ENCODE measurements at places on chromosomes 11 and 22.

DNA sequence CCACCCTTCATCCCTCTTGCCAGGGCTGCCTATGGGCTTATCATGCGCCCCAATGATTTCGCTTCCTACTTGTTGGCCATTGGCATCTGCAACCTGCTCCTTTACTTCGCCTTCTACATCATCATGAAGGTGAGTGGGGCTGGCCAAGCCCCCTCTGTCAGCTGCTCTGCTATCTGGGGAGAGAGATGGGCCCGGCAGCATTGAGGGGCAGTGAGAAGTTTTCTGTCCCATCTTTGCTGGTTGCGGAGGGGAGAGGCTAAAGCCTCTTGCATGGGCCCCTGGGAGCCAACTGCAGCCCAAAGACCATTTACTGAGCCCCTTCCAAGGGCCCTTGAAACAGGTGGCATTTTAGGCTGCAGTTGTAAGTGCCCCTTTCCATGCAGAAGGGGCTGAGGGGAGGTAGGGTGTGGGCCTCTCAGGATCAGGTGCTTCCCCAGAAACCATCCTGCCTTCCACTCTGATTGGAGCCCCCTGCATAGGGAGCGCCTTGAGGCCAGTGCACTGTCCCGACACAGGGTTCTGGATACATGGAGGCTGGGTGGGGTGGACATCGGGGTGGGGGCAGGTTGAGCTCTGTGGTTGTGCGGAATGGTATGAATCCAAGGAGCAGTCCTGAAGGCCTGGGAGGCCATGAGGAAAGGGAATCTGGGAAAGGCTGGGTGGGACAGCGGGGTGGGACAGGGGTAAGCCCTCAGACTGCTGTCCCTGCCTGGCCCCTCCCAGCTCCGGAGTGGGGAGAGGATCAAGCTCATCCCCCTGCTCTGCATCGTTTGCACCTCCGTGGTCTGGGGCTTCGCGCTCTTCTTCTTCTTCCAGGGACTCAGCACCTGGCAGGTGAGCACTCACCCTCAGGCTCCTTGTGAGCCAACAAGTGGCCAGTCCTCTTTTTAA lies 5.8 kb upstream of the TAGLN start:
- no peak for DNase-seq

DNA sequence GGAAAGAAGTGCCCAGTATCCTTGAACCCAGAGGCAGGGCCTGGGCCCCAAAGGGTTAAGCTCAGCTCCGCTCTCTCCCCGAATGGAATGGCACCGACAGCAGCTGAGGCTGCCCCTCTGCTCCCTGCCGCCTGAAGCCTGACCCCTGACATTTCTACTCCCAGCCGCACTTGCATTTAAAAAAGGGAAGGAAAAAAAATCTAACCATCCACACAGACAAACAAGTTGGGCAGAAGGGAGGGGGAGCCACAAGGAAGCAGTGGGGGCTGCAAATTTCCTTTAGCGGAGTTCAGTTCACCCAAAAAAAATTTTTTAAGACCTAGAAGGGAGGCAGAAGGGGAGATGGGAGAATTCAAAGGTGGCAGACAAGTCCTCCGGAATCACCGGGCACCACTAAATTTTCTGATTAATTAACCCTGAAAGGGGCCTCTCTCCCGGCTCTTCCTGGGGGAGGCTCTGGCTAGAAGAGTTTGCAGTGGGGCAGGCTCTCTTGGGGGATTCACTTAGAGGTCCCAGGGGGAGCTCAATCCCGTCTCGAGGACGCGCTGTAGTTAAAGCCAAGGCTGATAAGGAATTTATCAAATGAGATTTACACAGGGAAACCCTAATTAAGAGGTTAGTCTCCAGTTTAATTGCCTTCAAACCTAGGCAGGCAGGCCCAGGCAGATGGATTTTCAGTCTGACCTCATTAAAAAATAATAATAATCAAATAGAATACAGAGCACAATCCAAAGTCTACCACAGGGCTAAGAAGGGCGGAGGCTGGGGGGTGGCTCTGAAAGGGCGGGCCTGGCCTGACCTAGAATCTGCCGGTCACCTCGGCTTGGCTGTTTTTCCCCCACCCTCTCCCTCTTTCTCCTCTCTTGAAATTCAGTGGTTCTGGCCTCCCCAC lies 25.6 kb downstream of the MN1 start:
- no peak for DNase-seq

DNA sequence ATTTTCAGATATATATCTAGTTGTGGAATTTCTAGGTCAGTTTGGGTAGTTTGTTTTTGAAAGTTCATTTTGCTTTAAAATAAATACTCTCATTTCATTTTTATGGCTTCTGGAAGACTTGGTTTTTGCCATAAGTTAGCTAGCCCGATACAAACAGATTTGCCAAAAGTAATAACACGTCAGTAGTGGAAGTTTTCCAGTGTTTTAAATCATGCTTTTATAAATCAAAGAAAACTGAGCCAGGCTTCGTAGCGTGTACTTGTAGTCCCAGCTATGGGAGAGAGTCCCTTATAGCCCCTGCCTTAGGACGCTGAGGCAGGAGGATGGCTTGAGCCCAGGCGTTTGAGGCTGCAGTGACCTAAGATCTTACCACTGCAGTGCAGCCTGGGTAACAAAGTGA lies 21.7 kb upstream of the MICALL1 start:
- DNase-seq: no peak

GRCh38 chr11:82458147-82458546 lies 275.5 kb downstream of the FAM181B start:
- DNase-seq: no peak

DNA sequence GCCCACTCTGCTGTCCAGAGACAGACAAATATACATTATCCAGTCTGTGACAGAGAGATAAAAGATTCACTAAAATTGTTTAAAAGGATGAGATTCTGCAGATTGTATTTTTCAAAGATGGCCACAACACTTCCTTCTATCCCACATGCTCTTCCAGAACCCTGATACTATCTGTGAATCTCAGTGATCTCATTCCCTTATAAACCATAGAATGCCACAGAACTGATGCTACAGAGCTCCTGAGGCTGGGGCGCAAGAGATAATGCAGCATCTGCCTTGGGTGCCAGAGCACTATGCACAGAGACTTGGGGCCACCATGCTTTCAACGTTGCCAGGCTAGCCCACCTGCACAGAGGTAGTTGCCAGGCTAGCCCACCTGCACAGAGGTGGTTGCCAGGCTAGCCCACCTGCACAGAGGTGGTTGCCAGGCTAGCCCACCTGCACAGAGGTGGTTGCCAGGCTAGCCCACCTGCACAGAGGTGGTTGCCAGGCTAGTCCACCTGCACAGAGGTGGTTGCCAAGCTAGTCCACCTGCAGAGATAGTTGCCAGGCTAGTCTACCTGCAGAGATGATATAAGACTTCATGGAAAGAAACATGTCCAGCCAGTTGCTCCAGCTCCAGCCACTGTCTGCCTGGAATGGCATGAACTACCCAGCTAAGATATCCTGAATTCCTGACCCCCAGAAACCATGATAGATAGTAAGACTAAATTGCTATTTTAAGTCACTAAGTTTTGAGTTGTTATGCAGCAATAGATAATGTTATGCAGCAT lies 17.6 kb upstream of the SEPTIN5 start:
- DNase-seq: peak; percentile 4

DNA sequence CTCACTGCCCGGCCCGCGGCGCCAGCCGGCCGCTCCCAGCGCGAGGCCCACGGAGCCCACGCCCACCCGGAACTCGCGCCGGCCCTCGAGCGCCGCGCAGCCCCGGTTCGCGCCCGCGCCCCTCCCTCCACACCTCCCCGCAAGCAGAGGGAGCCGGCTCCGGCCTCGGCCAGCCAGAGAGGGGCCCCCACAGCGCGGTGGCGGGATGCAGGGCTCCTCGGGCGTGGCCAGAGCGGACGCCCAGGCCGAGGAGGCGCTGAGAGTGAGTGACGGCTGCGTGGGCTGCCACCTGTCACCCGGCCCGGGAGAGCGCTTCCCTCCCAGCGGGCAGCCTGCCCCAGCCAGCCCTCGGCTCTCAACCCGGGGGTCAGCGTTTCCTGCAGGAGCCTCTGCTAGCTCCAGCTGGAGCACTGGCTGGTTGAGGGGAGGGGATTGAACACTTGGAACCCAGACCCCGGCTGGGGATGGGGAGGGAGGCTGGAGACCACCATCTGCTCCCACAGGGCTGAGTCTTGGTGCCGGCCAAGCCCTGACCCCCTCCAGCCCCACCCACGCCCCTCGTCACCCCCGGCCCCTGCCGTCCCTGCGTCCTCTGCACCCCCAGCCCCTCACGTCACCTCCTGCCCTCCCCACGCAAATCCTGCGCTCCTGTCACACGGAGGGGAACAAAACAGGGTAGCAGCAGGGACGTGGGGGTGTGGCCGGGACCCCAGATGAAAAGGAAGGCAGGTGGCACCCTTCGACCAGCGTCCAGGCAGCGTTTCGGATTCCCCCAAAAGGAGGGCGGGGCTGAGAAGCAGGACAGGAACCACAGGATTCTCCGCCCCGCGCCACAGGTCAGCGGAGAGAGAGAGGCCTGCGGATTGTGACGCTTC lies 157.0 kb downstream of the BRD1 start:
- DNase-seq: peak; percentile 52

DNA sequence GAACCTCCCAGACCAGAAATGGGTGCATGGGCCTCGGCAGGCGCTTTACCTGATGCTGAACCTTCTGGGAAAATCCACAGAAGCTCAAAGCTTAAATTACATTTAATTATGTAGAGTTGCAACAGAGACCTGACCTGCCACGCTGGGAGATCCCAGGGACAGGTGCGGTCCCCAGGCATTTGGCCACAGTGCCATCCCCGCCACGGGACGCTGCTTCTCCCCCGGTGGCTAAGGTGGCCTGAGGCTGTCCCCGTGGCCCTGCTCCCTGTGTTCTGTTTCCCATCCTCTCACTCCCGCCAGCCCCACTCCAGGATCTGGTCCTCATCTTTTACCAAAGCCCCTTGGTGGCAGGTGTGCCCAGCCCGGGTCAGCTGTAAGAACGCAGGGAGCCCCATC lies 39.6 kb downstream of the GRAMD4 start:
- DNase-seq: no peak

- no peak for DNase-seq
Observed at GRCh38 chr11:5992150-5992549, 5.4 kb upstream of the OR52L1 start.

DNA sequence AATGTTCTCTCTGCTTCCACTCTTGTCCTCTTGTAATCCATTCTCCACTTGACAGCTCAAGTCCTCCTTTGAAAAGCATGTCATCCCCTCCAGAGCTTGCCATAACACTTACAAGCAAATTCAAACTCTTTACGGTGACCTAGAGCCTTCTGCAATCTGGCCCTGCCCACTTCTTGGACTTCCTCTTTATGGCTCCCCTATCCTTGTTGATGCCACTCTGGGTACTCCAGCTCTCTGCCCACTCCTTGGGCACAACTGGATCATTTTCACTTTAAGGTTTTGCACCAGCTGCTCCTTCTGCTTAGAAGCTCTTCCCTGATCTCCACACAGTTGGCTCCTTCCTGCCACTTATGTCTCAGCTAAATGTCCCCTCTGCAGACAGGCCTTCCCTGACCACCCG lies 217.9 kb downstream of the DSCAML1 start:
- no peak for DNase-seq

GRCh38 chr11:86144846-86145245 lies 76.0 kb upstream of the PICALM start:
- DNase-seq: no peak

- DNase-seq: no peak
Observed at GRCh38 chr22:32079130-32080089, 36.3 kb downstream of the SLC5A1 start.

GRCh38 chr11:34256150-34256549 lies 101.7 kb downstream of the ABTB2 start:
- no peak for DNase-seq

GRCh38 chr11:73962101-73962705 lies 11.4 kb downstream of the DNAJB13 start:
- no peak for DNase-seq

DNA sequence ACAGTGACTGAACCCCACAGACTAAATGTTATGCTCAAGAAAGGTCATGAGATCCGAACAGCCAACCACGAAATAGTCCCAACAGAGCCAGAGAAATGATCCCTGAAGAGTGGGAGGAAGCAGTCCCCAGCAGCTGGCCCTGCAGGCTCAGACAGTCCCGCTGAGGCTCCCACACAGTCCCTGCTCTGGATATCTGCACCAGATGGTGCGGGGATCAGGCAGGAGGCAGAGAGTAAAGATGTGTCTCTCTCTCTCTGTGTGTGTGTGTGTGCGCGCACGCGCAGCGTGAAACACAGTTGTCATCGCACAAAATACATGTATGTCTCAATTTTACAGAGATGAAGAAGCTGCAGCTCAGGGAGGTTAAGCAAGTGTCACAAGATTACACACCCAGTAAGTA lies 27.9 kb downstream of the GUCY1A2 start:
- no peak for DNase-seq

DNA sequence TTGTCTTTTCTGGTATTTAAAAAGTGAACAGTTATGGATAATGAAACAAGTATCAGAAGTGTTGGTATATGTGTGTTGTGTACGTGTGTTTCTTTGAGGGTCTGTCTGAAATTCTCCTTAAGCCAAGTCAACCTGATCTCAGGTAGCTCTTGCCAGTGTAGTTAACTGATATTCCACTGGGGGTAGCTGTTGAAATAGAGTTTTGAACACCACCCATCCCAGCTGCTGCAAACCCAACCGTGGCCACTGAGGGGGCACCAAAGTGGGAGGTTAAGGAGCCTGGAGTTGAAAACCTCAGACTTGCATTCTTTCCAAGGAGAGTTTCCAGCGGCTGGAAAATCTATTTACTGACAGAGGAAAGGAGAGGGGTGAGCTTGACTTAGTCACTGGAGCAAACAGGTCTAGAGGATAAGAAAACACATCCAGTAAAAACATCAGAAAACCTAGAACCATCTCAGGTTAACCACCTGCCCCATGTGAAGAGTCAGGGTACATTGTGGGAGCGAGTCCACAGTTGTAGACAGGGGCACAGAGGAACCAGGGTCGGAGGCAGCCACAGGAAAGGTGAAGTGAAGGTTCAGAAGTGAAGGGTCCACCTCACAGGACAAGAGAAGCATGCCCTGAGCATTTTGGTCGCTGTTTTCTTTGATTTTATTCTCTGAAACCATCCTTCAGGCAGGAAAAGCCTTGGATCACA lies 8.8 kb upstream of the CUL5 start:
- DNase-seq: peak; percentile 72

GRCh38 chr11:117819096-117820040 lies 5.2 kb downstream of the FXYD2 start:
- DNase-seq: peak; percentile 55

GRCh38 chr11:106695506-106695905 lies 322.8 kb downstream of the GUCY1A2 start:
- DNase-seq: no peak

DNA sequence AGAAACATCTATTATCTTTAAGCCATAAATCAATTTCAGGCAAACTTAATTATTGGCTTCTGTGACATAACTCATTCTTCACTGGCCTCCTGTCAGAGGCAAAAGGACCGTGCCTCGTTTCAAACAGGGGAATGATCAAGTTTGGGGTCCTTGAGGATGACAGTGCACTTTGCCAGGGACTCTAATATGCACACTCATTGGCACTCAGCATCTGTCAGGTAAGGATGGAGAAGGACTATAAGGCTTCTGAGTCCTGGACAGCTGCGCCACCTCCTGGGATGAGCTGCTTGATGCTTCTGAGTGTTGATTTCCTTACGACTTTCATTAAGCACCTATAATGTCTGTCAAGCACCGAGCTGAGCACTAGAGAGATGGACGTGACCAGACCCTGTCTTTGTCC lies 20.2 kb downstream of the BPIFC start:
- DNase-seq: peak; percentile 29
